ENCODE measurements at places on chromosomes 4 and X.

DNA sequence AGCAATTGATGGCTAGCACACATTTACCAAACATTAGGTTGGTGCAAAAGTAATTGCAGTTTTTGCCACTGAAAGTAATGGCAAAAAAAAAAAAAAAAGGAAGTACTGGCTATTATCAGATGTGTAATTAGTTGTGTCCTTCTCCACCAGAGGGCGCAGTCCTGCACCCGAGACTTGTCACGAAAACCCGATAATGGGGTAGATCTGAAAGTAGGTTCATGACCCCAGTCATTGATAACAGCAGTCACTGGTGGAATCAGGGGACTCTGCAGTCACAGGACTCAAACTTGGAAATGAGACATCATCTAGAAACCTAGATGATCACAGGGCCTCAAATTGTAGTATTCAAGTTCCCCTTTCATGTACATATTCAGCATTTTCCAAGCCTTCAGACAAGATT lies 13.1 kb upstream of the ACOT9 start:
- no peak for DNase-seq

DNA sequence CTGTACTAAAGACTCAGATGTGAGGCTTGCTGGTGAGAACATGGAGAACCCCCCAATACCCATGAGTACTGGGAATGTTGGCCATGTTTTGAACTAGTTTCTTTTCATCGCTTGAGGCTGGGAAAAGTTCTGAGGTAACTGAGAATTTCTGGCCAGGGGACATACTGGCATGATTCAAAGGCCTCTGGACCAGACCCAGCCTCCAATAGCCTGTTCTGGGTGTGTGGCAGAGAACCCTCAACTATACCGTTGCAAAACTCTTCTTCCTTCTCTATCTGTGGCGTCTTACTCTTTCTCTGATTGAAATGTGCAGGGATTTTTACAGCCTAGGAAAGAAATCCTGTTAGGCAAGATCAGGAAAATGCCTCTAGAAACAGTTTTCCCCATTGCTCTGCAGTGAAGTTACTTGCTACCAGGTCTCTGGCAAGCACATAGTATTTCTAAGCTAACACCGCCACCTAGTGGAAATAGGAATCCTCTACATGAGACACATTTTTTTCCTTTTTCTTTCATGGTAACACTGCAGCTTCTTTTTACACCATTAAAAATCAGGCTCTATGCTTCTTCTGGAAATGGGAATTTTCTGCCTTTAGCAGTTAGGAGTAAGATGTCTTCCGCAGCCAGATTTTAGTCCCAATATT lies 170.7 kb upstream of the ZCCHC13 start:
- DNase-seq: peak; percentile 24

- no peak for DNase-seq
Measured at GRCh38 chrX:155968791-155969190, 28.7 kb upstream of the IL9R start.

GRCh38 chrX:121030083-121030482 lies 17.3 kb upstream of the GLUD2 start:
- DNase-seq: no peak

GRCh38 chr4:8101213-8102075 lies 57.2 kb downstream of the ABLIM2 start:
- DNase-seq: no peak

DNA sequence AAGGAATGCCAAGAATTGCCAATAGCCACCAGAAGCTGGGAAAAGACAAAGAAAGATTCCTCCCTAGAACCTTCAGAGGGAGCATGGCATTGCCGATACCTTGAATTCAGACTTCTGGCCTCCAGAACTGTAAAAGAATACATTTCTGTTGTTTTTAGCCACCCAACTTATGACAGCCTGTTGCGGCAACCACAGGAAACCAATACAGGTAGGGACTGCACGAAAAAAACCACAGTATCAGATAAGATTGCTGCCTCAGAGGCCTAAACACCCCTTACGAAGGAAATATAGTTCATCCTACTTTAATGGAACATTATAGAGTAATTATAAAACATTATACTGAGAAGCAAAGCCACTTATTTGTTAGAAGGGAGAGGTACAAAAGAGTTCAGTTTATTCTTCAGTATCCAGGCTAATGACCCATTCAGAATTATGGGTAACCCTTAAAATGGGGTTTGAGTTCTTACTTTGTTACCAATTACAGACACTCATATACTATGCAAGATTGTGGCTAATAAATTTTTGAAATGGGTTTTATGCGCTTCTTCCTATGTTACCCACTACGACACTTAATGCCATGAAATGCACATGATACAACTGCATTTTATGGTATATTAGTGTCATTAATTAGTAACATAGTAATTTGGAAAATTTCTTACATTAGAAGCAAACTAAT lies 37.4 kb upstream of the SMIM10L2A start:
- no peak for DNase-seq

- no peak for DNase-seq
Measured at GRCh38 chrX:150508451-150509367, 59.7 kb upstream of the MTM1 start.

- no peak for DNase-seq
Measured at GRCh38 chr4:16072168-16072567, 11.7 kb downstream of the PROM1 start.

GRCh38 chr4:84583876-84584380 lies 1.0 kb downstream of the CDS1 start:
- no peak for DNase-seq

- no peak for DNase-seq
Measured at GRCh38 chrX:132958091-132958703, at the start of gene HS6ST2. Gene HS6ST2 (minus strand): TSS chrX:132958629.

DNA sequence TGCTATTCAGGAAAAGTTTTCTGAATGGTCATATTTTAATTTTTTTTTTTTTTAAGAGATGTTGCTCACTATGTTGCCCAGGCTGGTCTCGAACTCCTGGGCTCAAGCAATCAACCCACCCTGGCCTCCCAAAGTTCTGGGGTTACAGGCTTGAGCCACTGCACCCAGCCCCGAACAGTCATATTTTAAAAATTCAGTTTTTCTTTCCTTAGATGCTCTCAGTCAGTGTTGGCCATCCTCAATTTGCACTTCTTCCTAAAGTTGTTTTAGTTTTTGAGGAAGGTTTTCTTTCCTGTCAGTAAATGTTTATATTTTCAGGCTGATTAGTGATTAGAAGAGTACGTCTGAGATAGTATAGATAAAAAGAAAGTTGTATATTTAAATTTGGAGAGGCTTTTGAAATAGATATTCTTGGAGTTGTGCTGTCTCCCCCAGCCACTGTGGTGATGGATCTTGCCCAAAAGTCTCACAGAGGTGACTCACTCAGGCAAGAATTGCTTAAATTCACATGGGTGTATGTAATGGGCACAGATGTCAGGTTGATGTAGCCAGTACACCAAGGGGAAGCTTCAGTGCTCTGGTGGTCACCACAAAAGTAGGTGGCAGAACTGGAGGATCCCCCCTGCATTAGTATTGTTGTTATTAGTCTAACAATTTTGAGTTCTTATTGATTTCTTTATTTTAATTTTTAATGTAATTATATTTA lies 72.2 kb upstream of the ELOVL6 start:
- DNase-seq: peak; percentile 56

DNA sequence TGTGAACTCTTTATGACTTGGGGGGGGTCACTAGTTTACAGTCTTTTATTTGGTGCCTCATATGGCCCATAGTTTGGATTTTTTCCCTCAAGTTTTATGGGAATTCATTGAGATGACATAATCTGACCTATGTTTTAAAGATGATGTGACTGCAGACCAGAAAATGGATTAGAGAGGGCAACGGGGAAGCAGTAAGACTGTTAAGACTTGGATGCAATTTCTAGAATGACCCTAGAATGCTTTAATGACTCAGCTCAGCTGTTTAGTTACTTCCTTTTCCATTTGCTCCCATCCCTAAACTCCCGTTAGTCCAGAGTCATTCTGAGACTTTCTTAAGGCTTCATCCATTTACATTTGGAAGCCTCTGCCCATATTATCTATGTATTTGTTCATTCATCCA lies 59.9 kb upstream of the PDGFRA start:
- no peak for DNase-seq

DNA sequence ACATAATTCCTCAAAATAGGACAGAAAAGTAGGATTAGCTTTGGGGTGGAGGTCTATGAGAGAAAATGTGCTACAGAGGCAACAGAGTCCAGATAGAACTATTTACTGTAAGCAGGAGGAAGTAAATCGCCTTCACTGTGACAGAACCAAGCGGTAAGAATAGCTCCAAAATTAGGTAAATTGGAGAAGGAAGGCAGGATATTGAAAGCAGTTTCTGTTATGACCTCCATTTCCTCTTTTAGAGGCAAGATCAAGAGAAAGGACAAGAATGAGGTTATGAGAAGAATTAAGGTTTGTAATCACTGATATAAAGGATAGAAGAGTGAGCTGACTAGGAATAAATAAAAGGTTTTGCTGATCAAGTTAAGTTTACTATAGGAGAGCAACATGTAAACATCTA lies 44.1 kb upstream of the NEUROG2 start:
- DNase-seq: no peak

DNA sequence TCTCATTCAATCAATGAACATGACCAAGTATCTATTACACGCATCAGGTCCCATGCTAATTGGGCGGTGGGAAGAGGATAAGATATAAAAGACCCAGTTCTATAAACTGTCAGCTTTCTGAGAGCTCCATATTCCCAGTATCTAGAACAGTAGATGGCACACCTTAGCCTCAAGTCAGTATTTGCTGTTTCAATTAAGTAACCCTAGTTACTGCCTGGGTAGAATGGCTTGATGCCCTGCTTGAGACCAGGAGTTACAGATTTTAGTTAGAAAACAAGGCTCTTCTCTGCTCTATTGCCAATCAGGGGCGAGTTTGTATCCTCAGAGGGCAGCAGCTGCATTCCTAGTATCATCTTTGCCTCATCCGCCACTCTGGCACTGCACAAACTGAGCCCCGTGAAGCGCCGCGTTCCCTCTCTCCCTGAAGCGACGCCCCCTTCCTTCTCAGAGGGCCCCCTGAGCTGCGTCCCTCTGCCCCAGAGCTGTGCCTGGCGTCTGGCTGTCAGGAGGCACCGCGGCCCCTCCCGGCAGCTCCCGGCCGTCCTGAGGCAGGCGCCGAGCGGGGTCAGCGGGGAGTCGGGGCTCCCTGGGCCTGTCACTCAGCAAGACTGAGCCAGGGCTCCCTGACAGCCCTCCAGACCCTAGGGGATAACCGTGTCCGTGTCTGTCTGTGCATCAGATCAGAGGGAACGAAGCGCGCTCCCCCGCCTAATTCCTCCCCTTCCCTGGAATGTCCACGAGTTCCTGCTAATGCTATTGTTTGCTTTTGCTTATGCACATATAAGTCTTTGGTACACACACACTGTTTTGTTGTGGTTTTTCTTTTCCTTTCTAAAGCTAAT lies 212.4 kb upstream of the TTC29 start:
- DNase-seq: no peak
